ENCODE measurements at places on chromosomes 1 and 21.

GRCh38 chr1:204806943-204807687 is 63.5 kb upstream of the NFASC start:
- DNase-seq, result peak; percentile 39

DNA sequence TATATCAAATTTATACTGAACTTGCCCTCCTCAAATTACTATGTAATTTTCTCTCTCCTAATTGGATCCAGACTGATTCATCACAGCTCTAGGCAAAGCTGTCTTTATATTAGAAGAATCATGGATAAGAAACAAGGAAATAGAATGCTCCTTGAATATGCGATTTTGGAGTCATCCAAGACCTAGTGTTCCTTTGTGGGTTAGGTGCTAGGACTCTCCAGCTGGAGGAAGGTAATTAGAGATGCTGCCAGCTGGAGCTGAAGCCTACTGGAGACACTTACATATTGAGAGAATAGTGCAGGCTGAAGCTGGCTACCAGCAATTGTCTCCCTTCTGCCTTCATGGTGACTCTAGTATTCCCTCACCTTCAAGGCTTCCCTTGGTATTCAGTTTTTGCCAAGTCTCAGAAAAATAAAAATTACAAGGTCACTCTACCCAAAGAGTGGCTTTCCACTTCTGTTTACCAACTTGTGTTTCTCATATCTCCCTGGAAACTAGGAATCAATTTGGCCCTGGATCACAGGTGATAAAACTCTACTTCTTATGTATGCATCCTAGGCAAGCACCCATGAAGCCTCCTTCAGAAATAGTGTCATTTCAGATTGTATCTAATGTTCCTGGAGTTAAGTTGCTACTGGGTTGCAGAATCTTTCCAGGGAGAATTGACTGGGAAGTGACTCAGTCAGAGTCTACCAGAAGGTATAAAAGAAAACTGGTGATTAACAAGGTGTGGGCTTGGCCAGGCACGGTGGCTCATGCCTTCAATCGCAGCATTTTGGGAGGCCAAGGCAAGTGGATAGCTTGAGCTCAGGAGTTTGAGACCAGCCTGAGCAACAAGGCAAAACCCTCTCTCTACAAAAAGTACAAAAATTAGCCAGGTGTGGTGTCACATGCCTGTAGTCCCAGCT is 24.4 kb upstream of the DOCK7 start:
- DNase-seq, result no peak

DNA sequence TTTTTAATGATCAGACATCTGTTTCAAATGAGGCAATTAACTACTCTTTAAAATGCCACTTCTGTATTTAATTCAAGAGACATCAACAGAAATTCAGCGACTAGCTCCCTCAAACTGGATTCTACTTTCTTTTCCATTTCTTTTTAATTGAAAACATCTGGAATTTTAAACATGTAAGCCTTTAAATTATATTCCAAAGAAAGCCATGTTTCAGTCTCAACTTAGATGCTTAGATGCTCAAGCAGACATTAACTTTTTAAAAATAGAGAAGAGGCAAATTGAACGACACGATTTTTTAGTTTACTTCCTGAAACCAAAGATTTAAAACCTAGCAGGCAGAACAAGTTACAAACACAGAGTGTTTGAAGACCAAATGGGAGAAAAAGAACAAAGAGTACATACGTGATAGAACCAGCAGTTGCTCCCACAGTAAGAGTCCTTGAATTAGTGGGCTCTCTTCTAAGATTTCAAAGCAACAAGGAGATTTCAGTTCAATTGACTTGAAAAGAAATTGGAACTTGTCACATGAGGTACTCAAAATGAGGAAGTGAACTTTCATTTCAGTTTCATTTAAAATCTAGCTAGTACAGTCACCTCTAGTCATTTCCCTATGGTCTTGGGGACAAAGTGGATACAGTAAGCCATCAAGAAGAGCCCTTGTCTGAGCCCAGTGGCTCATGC is at the start of gene CTSS:
TSS of gene CTSS (minus strand) at position 483 of the 681 bp plus-strand sequence. CDS start 1,015 bp downstream, outside the sequence.
- DNase-seq, result peak; percentile 37

- peak; percentile 25 for DNase-seq
These were observed 253.1 kb upstream of the ADGRL4 start for GRCh38 chr1:79259390-79260336.

- DNase-seq, result no peak
These were observed 77.0 kb downstream of the ALPL start for GRCh38 chr1:21586222-21586621.

- DNase-seq, result no peak
These were observed 545.7 kb downstream of the OMA1 start for GRCh38 chr1:58000821-58001220.

DNA sequence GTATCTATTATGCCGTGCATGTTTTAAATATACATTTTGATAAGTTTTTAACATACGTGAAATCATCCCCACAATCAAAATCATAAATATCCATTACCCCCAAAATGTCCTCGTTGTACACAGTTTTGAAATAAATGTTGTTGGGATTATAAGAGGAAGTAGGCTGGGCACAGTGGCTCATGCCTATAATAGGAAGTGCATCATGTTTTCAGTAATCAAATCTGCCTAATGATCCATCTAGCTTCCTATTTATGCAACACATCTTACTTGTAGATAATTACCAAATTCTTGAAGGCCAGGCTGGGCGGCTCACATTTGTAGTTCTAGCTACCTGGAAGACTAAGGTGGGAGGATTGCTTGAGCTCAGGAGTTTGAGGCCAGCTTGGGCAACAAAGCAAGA is 15.0 kb upstream of the IFNGR2 start:
- DNase-seq, result no peak

DNA sequence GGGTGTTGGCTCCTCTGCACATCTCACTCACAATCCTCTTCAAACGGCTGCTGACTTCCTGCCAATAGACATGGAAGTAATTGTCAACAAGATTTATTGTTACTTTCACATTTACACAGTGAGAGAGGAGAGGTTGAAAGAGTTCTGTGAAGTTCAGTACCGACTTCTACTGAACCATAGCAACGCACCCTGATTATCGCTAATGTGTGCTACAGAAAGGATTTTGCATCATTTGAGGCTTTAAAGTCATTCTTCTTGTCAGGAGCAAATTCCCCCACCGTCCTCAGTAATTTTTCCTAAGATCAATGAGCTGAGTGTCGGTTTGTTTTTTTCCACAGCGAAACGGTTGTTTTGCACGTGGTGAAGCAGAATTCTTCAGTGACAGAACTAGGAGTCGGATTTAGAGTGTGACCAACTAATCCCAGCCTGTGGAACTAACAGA is 361.0 kb downstream of the ADGRL2 start:
- no peak for DNase-seq

GRCh38 chr1:43573066-43573800 is 42.5 kb downstream of the PTPRF start:
- DNase-seq, result no peak

GRCh38 chr1:79815115-79815514 is 808.6 kb upstream of the ADGRL4 start:
- DNase-seq, result no peak

GRCh38 chr1:20114021-20114648 is 5.2 kb downstream of the PLA2G2D start:
- DNase-seq, result no peak

DNA sequence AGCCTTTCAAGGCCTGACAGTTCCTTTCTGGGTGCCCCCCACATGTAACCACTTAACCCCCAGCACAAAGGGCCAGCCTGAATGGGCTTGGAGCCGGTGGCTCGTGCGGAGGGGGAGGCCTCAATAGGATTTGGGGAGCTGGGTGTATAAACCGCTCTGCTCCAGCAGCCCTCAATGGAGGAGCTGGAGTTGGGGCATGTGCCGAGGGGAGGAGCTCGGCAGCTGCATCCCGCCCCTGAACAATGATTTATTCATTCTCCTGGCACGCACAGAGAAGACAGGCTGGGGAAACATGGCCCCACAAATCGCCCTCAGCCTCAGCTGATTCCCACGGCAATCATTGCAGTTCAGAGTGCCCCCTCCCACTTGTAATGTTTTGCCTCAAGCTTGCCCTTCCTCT is 6.9 kb upstream of the C1orf216 start:
- DNase-seq, result no peak

DNA sequence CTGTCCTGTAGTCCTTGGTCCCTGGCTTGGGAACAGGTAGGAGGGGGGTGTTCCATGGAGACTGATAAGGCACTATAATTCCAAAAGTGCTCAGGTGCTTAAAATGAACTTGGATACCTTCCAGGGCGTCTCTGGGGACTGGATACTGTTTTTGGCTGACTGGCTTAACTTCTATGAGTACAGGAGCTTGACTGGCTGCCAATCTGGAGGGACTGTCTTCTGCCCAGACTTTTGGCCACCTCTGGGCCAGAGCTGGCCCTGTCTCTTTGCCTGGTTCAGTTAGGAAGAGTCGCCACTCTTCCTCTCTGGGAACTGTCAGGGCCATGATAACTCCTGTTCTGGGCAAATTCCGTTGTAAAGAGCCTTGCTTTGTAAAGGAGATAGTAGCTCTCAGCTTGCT is 407.0 kb downstream of the TGFB2 start:
- no peak for DNase-seq

DNA sequence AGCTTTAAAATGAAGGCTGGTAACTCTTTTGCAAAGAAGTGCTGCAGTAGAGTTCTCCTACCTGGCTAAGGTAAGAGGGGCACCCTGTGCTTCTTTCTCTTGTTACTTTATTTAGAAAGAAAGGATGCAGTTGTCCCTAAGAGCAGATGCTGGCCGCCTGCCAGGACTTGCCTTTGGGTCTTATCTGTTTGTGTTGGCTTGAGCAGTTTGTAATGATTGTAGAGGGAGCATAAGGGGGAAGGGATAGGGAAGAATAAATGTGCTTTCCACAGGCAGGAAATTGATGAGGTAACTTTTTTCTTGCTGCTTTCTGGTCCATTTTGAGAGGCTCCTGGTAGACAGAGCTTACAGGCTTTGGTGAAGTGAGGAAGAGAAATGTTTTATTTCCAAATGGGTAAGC is 229.6 kb downstream of the HHAT start:
- DNase-seq, result no peak

- no peak for DNase-seq
These were observed 529.5 kb downstream of the KCNT2 start for GRCh38 chr1:196078691-196079090.

GRCh38 chr1:238171985-238172384 is 281.3 kb upstream of the ZP4 start:
- no peak for DNase-seq

DNA sequence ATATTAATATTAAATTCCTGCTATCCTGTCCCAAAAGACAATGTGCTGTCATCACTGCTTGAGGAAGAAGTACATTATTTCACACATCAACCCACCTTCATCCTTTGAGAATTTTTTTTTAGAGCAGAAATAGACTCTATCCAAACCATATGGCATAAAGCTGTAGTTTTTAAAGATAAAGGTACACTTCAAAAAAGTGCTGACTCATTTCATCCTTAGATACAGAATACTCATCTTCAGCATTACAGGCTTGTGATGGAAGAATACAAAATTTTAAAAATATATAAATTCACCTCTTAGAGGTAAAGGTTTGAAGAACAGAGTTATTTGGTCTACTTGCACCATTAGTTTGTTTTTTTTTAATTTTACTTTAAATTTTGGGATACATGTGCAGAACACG is 126.7 kb upstream of the ERG start:
- DNase-seq, result no peak

DNA sequence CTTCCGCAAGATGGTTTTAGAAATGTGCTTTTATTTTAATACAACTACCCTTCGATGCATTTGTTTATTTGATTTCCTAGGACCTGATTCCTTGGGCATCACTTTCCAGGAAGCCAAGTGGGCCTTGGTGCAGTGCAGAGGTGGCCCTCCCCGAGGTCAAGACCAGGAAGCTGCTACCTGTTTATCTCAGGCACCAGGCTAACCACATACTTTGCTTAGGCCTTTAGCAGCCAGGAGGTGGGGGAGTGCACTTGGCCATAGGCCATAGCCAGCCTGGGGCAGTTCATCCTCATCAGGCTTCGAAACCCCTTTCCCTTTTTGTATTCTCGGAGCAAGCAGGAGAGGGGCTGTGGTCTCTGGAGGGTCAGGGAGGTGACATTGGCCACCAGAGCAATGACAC is 45.4 kb downstream of the SMYD2 start:
- no peak for DNase-seq

DNA sequence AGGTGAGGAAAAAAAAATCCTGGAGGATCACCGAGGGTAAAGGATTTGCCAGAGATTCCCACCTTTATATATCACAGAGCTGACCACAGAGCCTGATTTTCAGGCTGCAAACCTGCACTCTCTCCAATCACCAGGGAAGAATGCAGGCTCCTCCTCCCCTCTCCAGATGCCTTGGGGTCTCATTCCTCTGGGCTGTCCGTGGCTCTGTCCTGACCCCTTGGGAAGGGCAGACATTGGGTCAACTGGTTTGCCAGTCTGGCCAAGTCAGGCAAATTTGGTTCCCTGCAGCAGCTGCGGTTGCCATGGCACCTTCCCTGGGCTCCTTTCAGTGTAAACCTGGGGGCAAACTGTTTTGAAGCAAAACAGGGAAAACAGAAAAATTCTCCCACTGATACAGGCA is 11.6 kb upstream of the OPRD1 start:
- DNase-seq, result no peak

DNA sequence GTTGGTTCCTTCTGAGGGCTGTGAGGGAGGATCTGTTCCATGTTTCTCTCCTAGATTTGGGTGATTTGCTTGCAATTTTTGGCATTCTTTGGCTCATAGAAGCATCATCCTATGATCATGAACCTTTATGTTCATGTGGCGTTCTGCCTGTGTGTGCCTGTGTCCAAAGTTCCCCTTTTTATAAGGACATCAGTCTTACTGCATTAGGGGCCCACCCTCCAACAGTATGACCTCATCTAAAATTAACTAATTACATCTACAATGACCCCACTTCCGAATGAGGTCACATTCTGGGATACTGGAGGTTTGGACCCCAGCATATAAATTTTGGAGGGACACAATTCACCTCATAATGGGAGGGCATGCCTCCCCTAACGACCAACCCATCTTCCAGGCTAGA is 12.8 kb upstream of the CAMK1G start:
- DNase-seq, result no peak

- no peak for DNase-seq
These were observed 749 bp upstream of the EFHD2 start for GRCh38 chr1:15408890-15409387.

DNA sequence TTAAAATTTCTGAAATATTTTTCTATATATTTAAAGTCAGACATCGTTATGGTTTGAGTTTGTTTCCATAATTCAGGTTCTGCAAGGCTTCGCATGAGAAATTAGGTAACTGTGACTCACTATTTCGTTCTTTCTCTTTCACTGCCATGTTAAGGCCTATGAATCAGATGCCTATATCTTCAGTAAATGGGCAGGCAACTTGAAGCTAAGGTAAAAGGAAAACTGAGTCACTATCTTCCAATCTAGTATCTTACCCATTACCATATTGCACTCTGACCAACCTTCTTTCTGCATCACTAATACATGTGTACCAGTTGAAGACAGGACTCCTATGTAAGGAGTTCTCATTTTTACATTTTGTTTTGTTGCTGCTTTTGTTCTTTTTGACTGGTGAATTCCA is 37.8 kb downstream of the PYHIN1 start:
- DNase-seq, result no peak

GRCh38 chr1:211939876-211940468 is 95.4 kb downstream of the INTS7 start:
- DNase-seq, result no peak

DNA sequence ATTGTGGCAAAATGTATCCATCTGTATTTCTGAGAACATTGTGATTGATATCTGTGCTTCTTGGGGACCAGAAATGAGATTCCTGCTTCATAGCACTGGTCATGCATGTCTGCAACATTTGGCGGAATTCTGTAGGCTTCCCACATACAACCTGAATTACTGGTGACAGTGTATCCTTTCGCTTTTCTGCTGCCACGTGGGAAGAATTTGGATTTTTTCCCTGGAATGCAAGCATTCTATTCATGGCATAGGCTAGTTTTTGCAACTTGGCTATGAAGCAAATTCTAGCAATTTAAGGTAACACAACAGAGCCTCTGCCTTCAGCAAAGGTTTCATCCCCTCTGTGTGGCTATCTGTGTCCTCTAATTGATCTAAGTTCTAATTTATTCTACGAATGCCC is 85.9 kb downstream of the BCAR3 start:
- no peak for DNase-seq

Data from RCC 7860 (cell line).